ENCODE measurements at places on chromosomes 3 and 15. TPM values are rescaled to one million over a fixed set of nuclear protein-coding genes. Genes with fewer than 3 reads are reported as not detected.

DZIP1L gene
- not detected for total RNA-seq

PRSS50 gene
- not detected for total RNA-seq

- H3K27me3 ChIP-seq, result no peaks in the 10 kb centered on the region
- no peak overlapping the region for H3K27ac ChIP-seq
- H3K36me3 ChIP-seq, result no peaks in the 10 kb centered on the region
These were observed 124.0 kb upstream of the ROPN1 start for GRCh38 chr3:124115956-124116355.

TRMT10C gene
- 24.8 TPM for total RNA-seq

CLEC3B gene
- 1.2 TPM for total RNA-seq

FSIP1 gene
- total RNA-seq, result 0.47 TPM
